ENCODE measurements at places on chromosomes 4 and X.

DNA sequence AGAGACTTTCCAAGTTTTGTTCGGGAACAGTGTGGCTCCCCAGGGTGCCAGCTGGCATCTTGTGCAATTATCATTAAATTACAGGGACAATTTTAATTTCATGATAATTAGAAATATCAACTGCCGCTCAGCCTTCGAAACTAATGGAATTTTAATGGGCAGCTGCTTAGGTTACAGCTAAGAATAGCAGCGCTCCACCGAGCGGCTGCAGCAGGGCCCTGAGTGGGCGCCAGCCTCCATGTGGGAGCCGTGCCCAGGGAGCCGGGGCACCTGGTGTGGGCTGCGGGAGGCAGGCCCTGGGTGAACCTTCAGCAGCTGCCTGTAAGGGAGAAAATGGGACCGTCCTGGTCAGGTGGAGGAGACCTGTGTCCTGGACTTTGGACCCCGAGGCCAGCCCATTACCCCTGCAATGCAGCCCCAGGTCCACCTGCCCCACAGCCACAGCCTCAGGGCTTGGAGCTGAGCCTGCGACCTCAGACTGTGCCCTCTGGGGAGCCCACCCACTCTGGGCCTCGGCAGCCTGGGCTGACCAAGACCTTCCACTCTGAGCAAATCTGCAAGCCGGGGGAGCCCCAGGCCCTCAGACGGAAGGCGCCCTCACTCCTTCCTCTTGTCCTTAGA lies 21.1 kb downstream of the MSANTD1 start:
- DNase-seq, result no peak

DNA sequence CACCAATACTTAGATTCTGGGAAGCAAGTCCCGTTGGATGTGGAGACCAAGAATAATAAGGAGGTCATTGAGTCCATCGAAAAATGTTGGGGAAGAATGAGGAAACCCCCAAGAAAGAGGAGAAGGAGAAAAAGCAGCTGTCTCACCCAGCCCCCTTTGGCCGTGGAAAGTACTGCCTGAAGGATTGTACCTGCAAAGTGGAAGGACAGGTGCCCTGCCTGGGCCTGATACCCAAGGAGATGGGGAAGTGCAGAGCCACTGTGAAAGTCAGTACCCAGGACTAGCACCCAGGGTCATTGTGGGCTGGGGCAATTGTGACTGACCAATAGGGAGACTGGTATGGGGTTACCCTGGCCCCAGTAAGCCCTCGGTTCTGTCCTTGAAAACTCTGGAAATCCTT lies 13.8 kb upstream of the CFAP299 start:
- DNase-seq, result no peak

DNA sequence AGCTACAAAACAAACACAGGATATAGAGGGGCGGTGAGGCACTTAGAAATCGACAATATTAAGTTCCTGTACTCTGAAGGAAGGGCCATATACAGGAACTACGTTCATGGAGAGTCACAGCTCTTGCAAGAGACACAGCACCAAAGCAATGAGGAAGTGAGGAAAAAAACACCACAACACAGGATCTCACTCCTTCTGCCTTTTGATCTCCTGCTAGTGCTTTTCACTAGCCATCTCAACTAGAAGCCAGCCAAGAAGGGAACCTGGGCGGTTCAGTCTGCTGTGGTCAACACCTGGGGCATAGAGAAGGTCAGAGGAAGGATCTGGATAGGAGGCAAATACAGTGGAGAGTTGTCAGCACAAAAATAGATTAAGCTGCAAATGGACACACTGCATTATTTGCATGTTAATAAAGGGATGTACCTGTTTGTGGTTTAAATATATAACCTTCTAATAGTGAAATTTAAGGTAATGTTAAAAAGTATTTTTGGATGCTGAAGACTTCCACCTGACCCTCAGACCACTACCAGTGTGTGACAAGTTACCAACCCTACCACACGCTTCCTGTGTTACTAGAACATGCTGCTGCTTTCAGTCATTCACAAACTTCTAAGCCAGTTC lies 104.6 kb downstream of the DTHD1 start:
- DNase-seq, result no peak

GRCh38 chr4:172826861-172827260 lies 341.8 kb upstream of the GALNT7 start:
- DNase-seq, result no peak

GRCh38 chrX:10157032-10157341 lies 212 bp downstream of the CLCN4 start:
- DNase-seq, result no peak

GRCh38 chr4:102455750-102456149 lies 45.4 kb upstream of the NFKB1 start:
- no peak for DNase-seq

- DNase-seq, result no peak
Observed at GRCh38 chrX:29852767-29853166, 362.6 kb upstream of the MAGEB2 start.

GRCh38 chrX:20461002-20461401 lies 194.3 kb upstream of the RPS6KA3 start:
- no peak for DNase-seq

- DNase-seq, result no peak
Observed at GRCh38 chrX:100652266-100652665, 8.3 kb downstream of the SRPX2 start.

DNA sequence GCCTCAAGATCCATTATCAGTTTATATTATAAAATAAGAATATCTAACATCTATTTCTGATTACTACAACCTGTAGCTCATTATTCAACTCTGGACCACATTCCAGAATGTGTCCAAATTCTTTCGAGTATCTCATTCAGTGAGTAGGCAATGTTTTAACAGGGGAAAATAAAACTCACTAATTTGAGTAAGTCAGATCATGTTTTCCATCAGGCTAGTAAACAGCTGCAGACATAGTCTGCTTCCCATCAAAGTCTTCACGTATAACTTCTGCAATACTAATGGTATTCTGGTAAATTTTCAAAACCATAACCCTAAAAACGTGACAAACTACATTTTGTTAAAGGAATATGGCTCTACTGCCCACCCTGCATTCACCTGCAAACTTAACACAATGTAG lies 31.8 kb downstream of the TBCK start:
- DNase-seq, result no peak

DNA sequence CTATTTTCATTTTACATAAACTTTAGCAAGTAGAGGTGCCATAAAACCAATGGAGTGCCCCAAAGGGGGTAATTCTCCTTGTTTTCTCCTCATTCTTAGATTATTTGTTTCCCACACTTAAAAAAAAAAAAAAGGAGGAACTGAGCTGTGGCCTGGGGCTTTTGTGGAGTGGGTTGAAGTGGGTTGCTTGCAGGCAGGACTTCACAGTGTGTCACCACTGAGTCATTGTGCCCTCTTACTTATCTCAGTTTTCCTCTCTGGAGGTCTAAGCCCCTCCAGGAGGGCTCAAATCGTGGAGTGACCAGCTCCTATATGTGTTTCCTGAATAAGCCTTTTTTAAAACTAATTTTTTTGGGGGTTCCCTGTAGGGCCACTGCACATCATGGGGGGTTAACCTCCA lies 69.0 kb downstream of the SLC16A2 start:
- DNase-seq, result no peak

Measured in stimulated activated CD8-positive, alpha-beta memory T cell treated with anti-CD3 and anti-CD28 coated beads, Interleukin-7, amount 100 ng/mL, for 1 hour (primary cell).